Immature natural killer cell (primary cell): ENCODE measurements at places on chromosomes 12 and 14.
A peak's percentile ranks its signal among the peaks of the same experiment; 100 is the strongest.

DNA sequence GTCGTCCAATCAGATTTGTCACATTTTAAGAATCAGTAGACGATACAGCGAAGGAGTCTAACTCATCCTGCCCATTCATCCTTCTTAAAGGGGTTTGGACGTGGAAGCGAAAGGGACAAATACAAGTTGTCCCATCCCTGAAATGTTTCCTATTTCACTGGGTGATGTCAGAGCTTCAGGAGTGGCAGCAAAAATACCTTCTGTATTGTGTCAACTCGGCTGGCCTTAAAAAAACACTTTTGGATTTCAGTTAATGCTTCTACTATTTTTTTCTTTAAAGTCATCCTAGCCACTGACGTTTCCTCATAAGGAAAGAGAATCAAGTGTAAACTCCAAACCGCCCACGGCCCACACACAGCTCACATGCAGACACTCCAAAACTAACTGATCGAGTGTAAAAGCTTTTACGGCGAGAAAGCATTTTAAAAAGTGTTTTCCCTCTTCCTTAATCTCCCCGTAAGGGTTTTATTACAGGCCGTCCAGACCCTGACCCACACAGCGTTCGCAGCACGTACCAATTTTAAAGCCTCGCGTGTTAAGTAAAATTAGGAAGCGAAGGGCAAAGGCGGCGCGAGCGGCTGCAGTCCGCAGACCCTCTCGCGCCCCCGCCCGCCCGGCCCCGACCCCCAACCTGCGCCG is 593 bp downstream of the CFL2 start:
- DNase-seq, result peak; percentile 19

DNA sequence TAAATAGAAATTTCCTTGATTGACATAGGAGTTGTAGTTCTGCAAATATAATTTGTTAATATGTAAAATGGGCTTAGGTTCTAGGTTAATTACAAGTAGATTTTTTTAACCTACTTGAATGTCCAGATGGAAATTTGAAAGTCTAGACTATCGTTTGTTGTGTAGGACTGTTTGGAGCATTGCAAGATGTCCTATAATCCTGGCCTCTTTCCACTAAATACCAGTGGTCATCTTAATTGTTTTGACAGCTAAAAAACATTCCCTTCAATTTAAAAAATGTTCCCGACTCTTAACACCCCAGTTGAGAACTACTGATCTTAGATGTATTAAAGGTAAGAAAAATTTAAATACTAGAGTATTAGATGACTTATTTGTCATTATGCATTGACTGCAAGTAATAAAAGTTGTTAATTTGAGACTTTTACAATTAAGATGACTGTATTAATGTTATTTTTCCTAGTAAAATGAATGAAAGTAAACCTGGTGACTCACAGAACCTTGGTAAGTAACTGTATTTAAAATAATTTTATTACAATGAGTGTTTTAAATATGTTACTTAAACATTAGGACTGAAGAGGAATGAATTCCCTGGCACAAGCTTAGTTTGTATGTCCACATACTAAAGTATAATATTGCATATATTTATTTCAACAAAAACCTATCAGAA is 21.8 kb downstream of the G2E3 start:
- no peak for DNase-seq

DNA sequence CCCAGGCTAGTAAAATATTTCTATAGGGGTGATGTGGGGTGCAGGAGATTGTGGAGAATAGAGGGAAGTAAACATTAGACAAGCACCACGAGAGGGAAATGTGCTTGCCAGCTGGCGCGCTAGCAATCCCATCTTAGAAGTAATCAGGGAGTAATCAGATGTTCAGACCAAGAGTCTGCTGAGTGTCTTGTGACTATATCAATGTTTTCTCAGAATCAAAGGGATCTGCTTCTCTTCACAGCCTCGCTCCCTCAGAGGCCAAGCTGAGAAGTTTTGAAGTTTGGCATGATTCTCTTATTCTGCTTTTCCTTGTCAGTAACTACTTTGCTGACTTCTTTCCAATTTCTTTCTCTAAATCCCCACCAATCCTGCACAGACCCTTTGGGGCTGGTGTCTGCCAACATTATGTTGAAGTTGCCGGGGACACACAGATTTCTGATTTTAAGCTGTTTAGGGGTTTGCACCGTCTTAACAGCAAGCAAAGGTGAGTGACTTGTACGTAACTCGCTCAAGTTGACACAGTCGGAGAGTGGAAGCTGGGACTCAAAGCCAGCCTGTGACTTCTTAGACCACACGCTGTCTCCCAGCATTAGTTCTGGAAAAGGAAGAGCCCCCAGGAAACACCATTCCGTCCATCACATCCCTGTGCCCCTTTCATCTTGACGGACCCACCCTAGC is 22.0 kb upstream of the TSPAN9 start:
- no peak for DNase-seq

GRCh38 chr14:77319422-77319821 is 1.3 kb downstream of the POMT2 start:
- DNase-seq, result no peak

GRCh38 chr12:131758016-131758739 is 47.3 kb downstream of the SFSWAP start:
- DNase-seq, result no peak

DNA sequence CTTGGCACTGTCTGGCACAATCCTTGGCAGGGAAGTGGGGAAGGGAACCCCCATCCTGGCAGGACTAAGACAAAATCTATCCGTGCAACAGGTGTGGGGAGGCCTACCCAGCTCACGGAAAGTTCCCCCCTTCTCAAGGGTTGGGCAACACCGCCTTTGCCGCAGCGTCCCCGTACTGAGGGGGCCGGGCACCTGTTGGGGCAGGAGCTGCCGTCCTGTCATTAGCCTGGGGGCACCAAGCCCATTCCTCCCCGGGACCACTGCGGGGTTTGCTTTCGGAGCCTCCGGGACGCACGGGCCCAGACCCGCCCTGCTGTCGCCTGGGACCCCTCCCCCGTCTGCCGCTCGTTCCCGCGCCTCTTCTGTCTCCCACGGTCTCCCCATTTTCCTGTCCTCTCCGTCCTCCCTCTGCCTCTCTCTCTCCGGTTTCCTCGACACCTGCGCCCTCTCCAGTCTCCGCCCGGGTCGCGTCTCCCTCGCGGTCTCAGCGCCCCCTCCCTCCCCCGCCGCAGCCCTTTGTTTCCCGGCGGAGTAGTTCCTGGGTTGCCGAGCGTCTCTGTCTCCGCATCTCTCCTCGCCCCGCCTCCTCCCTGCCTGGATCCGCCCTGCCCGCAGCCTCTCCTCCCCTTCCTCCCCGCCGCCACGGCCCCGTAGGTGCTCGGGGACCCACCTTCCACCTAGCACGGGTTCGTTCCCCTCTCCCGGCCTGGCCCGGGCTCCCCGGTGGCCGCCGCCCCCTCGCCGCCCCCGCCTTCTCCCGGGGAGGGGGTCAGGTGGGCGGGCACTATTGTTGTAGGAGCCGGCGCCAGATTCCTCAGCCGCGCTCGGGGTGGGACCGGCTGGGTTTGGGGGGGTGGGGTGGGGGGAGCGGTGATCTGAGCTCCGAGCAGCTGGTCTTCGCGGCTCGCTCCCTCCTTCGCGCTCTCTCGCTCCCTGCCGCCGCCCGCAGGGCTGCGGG is at the start of gene CACNB3:
Gene CACNB3 (plus strand): TSS at position 624 of the 958 bp plus-strand sequence. CDS start 434 bp downstream, outside the sequence.
- peak; percentile 60 for DNase-seq

DNA sequence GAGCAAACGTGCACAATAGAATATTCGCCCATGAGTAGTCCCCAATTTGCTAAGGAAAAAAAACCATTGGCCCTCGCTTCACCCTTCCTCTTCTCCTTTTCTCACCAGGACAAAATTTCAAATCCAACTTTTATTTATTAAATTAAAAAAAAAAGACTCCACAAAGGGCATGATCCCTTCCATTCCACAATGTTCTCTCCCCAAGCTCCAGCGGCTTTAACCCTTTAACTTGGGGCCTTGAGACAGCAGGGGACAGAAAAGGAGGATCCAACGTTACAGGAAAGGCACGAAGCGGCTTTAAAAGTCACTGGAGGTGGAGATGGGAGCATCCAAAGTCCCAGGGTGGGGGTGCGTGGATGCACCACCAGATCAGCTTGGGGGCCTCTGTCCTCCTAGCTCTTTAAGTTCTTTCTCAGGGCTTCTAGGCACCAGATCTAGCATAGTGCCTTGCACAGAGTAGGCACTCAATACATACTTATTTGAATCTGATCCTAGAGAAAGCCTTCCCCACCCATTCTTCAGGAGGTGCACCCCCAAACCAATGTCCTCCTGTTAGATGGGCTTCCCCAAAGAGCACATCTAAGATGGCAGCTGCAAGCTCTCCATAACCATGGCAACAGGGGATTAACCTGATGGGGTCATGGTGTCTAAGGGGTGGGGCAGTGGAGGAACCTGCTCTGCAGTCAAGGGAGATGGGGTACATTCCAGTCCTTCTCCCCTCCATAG is 5.2 kb upstream of the AAAS start:
- DNase-seq, result no peak

DNA sequence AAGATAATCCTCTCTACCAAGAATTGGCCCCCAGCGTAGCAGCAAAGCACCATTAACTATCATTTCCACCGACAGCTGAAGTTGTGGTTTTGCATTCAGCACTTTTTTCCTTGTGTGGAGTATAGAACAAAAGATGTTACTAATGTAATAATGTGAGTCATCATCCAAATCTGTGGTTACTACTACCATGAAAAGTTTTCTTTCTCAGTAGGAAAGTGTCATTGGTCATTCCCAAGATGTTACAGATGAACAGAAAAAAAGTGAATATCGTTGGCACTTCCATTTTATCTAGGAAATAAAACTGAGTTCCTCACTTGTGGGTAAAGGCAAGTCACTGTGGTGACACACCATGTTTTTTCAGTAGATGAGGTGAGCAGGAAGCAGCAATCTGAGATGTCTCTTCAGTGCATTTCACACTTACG is 30.3 kb upstream of the IFNG start:
- peak; percentile 28 for DNase-seq

GRCh38 chr14:57686304-57686703 is 179.6 kb downstream of the SLC35F4 start:
- DNase-seq, result no peak

GRCh38 chr12:5197656-5198055 is 154.0 kb downstream of the KCNA5 start:
- DNase-seq, result no peak

- no peak for DNase-seq
Observed at GRCh38 chr12:6084261-6084968, 40.1 kb downstream of the VWF start.

DNA sequence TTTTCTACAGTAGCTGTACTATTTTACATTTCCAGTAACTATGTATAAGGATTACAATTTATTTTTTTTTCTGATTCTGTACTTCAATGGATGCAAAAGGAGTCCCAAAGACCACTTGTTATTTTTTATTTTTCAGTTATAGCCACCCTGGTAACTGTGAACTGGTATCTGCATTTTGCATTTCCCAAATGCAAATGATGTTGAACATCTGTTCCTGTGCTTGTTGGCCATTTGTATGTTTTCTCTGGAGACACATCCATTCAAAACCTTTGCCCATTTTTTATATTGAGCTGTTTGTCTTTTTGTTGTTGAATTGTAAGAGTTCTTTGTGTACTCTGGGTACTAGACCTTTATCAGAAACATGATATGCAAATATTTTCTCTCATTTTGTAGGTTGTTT is 485.6 kb downstream of the LRIG3 start:
- DNase-seq, result no peak

GRCh38 chr14:33309106-33309505 is 370.4 kb downstream of the NPAS3 start:
- no peak for DNase-seq

GRCh38 chr14:104817930-104818713 is 17.2 kb downstream of the ZBTB42 start:
- no peak for DNase-seq

DNA sequence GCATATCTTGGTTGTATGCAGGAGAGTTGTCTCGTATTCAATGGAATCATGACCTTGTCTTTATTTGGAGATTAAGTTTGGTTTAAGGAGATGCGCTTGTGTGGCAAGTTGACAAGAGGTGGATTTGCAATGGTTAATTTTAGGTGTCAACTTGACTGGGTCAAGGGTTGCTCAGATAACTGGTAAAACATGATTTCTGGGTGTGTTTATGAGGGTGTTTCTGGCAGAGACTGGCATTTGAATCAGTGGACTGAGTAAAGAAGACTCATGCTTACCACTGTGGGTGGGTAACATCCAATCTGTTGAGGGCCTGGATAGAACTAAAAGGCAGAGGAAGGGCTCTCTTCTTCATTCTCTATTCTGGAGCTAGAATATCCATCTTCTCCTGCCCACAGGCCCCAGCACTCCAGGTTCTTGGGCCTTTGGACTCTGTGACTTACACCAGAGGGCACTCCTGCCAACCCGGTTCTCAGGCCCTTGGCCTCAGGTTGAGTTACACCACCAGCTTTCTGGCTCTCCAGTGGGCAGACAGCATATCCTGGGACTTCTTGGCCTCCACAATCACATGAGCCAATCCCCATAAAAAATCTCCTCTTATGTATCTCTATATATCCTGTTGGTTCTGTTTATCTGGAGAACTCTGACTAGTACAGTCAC is 141.5 kb upstream of the ARID2 start:
- no peak for DNase-seq

DNA sequence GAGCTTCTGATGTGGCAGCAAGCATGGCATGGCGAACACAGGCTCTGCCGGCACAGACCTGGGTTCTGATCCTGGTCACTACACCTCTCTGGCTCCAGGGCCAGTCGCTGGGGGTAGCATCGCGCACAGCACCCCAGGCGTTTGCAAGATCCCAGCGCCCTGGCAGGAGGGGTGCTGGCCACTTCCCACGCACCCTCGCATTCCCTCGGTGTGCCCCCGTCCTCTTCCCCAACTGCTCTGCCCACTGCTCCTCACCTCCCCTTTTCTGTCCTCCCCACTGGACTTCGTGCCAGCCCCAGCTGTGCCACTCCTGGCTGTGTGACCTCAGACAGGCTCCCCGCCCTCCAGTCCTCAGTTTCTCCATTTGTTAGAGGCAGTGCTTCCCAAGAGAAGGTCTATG is 2.8 kb downstream of the CDK2AP1 start:
- no peak for DNase-seq
